Anterior cingulate cortex (tissue), 58 donors: ENCODE measurements at places on chromosomes 16 and 17.

- no peak for DNase-seq
Observed at GRCh38 chr17:80890921-80891396, 100.7 kb upstream of the CHMP6 start.

GRCh38 chr16:75648265-75649076 is 898 bp downstream of the TERF2IP start:
- DNase-seq, result no peak

DNA sequence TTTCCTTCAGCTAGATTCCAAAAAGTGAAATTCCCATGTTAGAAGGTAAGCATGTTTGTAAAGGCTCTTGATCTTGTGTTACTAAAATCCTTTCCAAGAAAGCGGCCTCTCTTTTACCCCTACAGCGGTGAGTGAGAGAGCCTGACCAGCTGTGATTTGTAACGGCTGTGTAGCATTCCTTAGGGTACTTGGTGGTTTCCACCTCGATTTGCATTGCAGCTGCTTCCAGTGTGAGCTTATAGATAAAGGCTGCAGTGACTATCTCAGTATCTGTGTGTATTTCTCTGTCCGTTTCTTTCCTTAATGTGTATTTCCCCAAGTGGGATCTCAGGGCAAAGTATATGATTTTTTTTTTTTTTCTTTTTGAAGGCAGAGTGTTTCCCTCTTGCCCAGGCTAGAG is 169.4 kb downstream of the SNX29 start:
- DNase-seq, result no peak

GRCh38 chr17:28230011-28230410 is 89.0 kb upstream of the TMEM97 start:
- no peak for DNase-seq

- DNase-seq, result no peak
Observed at GRCh38 chr16:72937916-72938794, 109.8 kb downstream of the ZFHX3 start.

DNA sequence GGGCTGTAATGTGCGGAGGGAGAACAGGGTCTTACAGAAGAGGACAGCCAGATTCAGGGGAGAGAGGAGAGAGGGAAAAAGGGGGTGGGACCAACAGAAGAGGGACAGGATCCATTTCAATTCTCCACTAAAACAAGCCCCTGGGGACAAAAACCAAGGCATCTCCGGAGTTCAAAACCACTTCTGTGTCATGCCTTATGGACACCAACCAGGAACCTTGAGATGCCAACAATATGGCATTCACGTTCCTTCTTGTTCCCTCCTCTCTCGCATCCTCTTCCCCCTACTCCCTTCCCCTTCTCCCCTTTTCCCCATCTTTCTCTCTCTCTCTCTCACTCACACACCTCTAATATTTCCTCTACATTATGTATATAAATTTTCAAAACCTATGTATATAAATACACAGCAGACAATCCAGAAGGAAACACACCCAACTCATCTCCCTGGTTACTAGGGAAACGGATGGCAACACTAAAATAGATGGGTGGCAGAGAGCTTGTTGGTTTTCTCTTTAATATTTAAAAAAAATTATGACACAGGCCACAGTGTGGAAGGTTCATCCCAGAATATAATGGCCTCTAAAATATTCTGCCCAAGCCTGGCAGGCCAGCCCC is 123.1 kb downstream of the SLC39A11 start:
- DNase-seq, result no peak

- DNase-seq, result no peak
Observed at GRCh38 chr16:27106305-27106704, 39.6 kb downstream of the C16orf82 start.

GRCh38 chr17:63529711-63530556 is 6.8 kb downstream of the KCNH6 start:
- no peak for DNase-seq

DNA sequence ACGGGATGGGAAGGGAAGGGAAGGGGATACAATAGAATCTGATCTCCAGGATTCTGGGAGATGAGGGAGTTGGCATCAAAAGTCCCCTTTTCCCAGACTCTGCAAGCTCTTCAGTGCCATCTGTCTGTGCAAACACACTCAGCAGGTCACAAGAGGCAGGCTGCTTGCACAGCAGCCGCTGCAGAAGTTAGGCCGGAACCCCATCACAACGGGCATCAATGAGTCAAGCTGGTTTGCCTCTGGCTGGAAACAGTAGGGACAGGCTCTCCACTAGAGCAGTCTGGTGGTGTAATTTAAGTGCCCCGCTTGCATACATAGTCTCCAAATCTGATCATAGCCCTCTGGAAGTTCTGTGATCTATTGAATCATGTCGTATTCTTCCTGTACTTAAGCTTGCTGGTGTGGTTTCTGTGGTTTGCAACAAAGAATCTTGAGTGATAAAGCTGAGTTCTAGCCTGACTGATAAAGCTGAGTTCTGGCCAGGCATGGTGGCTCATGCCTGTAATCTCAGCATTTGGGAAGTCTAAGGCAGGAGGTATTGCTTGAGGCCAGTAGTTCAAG is 33.7 kb upstream of the KDM8 start:
- no peak for DNase-seq

GRCh38 chr16:27330542-27330941 is 16.8 kb downstream of the IL4R start:
- no peak for DNase-seq

DNA sequence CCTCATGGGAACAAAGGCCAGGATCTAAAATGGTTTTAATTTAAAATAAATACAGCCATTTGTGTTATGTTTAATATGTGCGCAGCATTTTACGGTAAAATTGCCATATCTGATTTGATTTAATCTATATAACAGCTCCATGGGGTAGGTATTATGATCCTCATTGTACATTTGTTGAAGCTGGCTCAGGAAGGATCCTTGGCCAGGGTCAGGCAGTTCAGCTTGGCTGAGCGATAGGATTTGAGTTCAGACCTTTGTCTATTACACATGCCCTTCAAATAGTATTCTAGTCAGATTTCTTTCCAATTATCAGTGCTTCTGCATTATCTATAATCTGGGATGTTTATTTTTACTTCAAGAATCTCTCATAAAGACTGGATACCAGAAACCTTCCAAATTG is 950.4 kb upstream of the EEF2KMT start:
- no peak for DNase-seq

GRCh38 chr17:77458202-77459017 is 317.6 kb downstream of the SEC14L1 start:
- no peak for DNase-seq

GRCh38 chr16:15459791-15460190 is 25.4 kb downstream of the BMERB1 start:
- no peak for DNase-seq

DNA sequence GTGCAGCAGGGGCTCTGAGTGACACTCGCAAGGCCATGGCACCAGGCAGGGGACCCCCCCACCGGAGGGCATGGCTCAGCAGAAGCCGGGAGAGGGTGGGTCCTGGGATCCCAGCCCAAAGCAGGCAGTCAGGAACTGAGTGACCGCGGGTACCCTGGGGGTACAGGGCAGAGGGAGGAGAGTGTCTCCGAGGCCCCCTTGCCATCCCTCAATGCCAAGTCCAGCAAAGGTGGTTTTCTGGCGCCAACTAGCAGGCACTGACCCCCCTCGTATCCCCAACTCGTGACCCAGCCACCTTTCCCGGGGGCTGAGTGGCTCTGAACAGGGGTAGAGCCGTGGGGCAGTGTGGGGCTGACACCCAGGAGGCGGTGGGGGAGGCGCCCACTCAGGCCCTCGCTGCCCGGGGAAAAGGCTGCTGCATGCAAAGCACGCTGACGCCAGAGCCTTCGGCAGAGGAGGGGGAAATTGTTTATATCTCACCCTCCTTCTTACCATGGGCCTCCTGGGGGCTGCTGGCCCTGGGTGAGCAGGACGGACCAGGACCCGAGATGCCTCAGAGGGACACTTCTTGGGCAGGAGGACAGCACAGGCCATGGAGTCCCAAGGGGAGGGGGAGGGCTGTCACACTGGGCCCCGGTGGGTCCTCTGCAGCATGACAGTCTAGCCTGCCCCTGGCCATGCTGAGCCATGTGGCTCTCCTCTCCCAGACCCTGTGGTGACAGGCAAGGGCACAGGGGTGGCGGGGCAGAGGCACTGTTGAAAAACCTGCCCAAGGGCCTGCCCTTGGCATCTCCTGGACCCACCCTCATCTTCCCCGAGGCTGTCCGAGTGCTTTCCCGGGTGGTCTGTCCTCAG is 14.6 kb upstream of the ENPP7 start:
- no peak for DNase-seq

DNA sequence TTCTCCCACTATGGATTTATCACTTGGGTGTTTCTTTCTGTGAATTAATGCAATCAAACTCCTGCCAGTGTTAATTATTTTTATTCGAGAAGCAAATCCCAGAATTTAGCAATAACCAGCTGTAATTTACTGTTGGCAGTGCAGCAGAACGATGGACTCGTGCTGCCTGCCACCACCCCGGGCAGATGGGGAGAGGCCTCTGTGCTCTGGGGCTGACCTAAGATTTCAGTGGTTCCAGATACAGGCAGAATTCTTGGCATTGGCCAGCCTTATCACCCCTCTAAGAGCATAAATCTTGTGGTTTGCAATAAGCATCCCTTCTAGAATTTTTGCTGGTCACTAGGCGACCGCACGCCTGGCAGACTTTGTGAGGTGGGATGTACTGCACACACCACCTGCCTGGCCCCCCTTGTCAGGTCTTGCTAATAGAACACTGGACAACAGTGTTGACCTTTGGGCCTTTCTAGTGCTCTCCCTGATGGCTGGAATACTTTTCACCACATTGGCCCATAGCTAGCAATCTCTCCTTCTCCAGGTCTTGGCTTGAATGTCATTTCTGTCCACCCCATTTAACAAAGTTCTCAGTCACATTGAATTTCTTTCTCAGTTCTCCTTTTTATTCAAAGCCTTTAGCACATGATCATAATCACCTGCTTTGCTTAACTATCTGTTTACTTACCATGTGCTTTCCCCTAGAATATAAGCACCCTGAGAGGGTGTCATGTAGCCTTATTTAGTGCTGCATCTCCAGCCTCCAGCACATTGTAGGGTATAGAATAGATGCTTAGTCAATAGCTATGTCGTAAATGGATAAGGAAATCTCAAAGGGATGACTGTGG is 122.1 kb upstream of the DYNLRB2 start:
- no peak for DNase-seq

GRCh38 chr16:11576427-11577289 is 10.1 kb downstream of the LITAF start:
- DNase-seq, result no peak

DNA sequence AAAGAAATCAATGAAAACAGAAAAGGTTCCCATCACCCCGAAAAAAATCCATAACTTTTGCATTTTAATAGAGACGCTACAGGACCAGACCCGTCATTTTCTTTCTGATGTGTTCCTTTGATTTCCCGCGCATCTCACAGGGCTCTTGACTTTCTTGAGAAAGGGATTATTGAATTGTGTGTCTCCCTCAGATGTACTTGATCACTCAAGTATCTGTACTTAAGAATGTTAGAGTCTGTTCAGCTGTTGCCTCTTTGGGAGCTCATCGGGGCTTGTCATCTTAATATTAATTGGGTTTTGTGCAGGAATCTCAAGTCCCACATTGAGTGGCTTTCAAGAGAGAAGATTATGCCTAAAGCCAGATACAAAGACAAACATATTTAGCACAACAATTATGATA is 606.4 kb upstream of the SALL1 start:
- DNase-seq, result no peak

DNA sequence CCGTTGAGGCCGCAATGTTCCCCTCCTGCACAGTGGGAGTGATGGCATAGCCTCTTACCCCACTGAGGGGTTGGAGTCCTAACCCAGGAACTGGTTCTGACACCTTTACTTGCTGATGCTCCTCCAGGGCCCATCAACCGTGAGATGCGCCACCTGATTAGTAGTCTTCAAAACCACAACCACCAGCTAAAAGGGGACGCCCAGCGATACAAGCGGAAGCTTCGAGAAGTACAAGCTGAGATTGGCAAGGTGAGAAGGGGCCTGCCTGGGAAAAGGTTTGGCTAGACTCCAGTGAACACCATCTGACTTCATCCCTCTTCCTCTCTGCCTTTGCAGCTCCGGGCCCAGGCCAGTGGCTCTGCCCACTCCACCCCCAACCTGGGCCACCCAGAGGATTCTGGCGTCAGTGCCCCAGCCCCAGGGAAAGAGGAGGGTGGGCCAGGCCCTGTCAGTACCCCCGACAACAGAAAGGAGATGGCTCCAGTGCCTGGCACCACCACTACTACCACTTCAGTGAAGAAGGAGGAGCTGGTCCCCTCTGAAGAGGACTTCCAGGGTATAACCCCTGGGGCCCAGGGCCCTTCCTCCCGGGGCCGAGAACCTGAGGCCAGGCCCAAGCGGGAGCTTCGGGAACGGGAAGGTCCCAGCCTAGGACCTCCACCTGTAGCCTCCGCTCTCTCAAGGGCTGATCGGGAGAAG is 5.8 kb downstream of the RNF40 start:
- no peak for DNase-seq

- DNase-seq, result no peak
Observed at GRCh38 chr16:74202009-74202408, 94.6 kb upstream of the PSMD7 start.

DNA sequence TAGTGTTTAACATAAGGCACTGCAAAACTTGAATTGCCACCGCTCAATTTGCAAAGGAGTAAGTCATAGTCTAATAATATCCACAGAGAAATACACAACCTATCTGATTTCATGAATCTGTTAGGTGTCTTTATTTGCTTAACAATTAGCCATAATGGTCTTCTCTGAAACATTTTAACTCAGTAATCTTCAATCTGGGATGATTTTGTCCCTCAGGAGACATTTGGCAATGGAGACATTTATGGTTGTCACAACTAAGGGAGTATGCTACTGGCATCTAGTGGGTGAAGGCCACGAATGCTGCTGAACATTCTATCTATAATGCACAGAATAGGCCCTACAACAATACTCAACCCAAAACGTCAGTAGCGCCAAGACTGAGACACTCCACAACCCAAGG is 4.3 kb downstream of the UBE2G1 start:
- DNase-seq, result no peak

GRCh38 chr17:48747445-48748363 is 19.2 kb upstream of the HOXB13 start:
- no peak for DNase-seq

DNA sequence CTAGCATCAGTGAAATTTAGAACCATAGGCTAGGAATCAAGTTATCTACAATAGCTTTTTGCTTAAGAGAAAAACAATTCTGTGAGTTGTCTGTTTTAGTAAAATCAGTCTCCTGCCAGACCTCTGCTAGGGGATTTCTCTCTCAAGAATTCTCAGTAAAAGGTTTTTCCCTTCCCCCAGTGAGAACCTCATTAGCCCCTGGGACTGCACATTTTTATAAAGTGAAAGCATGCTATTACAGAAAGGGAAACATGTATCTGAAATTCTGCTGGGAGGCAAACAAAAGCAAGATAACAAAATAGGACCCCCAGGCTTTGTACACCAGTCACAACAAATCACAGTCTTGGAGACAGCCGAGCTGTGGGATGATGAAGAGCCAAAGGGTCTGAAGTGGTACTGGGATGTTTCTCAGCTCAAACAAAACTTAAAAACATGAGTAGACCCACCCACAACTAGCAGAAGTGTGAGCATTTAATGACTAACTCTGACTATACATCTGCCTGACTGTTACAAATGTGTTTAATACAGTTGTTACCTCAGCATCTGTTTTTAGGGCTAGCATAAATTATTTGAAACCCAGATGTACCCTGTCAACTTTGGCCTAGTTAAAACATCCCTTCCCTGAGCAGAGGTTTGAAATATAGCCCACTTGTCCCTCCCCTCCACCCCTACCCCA is 20.0 kb upstream of the GLG1 start:
- DNase-seq, result no peak

GRCh38 chr17:4490637-4491061 is 8.0 kb upstream of the SPNS2 start:
- no peak for DNase-seq
